ENCODE measurements at places on chromosomes 1 and 21. TPM values are rescaled to one million over a fixed set of nuclear protein-coding genes. Genes with fewer than 3 reads are reported as not detected.

Gene TFF1
- not detected for total RNA-seq

DNA sequence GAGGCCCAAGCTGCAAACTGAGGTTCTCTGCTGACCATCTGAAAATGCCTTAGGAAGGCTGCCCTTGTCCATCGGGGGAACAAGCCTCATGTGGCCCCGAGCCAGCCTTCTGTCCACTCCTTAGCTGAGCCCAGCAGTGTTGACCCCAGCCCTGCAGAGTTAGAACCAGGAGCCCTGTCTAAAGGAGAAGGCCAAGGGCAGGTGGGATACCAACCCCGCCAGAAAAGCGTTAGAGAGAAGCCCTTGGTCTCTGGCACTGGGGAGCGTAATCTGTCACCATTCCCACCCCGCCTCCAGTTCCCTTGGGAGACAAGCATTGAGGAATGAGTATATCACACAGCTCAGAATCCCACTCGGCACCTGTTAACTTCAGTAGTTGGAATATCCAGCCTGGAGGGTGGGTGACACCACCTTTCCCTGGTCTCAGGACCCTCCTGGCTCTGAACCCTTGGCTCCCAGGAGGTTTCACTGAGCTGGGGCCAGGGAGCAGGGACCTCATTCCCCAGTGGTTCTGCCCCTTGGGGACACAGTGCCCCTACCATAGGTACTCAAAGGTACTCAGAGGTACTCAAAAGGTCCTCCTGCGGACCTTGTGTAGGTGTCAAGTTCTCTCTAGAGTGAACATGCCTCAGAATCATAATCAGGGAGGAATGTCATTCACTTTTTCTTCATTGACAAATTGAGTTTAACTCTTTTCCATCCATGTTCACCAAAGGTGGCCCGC lies 16.4 kb downstream of the ETS2 start:
- DNase-seq, result no peak

GRCh38 chr21:31279986-31280385 lies 64.1 kb downstream of the TIAM1 start:
- DNase-seq, result no peak

DNA sequence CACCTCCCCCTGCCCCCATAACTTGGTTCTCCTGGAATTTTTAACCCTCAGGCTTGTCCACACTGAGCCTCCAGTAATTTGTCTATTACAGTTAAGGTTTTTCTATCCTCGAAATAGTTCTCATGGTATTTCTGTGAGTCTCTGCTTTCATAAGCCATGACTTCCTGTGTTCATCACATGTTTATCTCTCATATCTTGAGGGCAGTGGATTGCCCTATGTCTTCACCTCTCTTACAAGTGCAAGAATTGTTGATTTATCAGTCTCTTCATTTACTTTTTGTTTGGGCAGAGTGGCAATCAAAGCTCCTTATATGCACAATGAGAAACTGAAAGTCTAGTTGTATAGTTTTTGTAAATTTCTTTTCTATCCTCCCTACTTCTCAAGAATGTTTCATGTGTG lies 328.4 kb downstream of the PLA2G4A start:
- no peak for DNase-seq

- no peak for DNase-seq
Observed at GRCh38 chr1:93769777-93770176, 88.1 kb upstream of the BCAR3 start.

Gene OR2T29
- total RNA-seq, result not detected

DNA sequence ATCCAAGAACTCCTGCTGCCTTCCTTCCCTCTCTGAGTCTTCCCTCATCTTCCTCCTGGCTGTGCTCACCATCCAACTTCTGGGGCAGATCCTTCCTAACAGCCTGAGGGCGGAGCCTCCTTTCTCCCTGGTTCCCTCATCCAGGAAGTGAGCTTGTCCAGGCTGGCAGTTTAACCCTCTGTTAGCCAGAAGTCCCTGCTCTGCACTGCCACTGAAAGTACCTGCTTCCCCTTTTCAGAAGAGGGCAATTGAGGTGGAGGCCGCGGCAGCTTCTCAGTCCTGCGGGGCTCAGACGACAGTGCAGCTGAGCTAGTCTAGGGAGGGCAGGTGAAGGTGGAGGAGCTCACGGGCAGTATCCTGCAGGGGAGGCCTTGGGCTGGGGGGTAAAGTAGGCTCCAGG lies 149.1 kb downstream of the FCRL5 start:
- DNase-seq, result no peak

Gene BRINP2
- 60.0 TPM for total RNA-seq

Gene C1orf116
- total RNA-seq, result 0.15 TPM

DNA sequence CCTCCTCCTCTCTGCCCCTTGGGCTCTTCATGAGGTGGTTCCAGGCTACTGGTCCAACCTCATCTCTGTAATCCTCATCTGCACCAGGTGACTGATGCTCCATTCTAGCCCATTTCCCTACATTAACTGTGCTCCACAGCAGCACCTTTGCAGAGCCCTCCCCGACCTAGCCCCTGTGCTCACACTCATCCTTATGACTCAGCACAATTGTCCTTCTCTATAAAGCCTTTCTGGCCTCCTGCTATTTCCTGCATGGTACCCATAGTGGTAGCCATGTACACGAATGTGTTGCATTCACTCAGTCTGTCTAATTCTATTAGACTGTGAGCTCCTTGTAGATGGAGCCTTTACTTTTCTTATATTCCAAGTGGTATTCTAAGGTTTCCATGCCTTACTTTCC lies 339.0 kb downstream of the DISC1 start:
- no peak for DNase-seq

Gene HES3
- not detected for total RNA-seq

DNA sequence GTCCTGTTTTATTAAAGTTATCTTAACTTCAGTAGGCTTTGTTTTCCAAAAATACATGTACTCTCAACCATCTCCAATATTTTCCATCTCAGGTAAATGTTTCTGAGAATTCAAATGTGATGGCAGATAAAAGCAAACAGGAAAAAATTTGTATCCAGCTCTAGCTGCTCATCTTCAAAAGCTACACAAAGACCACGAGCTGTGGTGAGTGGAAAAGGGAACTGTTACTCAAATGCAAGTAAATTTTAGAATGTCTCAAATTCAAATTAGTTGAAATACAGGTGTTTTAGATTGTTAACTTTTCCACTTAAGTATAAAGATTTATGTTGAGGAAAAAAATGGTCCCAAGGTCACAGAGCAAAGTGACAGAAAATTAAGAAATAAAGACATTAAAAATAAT lies 216.0 kb downstream of the SLC45A1 start:
- DNase-seq, result no peak

DNA sequence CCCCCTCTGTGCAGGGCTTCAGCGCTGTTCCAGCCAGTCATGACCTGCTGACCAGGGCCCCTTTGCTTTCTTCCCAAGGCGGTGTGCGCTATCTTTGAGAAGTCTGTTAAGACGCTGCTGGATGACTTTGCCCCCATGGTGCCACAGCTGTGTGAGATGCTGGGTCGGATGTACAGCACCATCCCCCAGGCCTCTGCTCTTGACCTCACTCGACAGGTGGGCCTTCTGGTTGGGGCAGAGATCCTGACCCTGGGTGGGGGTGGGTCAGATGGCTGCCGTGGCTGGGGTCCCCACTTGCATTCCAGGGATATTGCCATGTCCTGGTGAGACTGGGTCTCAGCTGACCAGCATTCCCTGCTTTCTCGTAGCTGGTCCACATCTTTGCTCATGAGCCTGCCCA lies 9.0 kb upstream of the DPH2 start:
- DNase-seq, result no peak

- DNase-seq, result no peak
Observed at GRCh38 chr1:175900171-175900570, 156.8 kb upstream of the TNR start.
